Activated T-helper 1 cell treated with anti-CD3 and anti-CD28 coated beads, Interleukin-2, amount 50 U/mL, for 16 hours (primary cell): ENCODE measurements at places on chromosomes 16 and 17.
A peak's percentile ranks its signal among the peaks of the same experiment; 100 is the strongest.

DNA sequence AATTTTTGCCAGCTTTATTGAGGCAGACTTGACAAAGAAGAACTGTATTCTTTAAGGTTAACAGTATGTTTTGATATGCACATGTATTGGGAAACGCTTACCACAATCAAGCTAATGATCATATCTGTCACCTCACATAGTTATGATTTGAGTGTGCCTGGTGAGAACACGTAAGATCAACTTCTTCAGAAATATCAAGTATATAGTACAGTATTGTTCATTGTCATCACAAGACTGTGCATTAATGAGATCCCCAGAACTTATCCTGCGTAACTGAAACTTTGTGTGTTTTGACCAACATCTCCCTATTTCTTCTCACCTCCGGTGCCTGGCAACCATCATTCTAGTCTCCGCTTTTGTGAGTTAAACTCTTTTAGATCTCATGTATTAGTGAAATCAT is 756.4 kb upstream of the EEF2KMT start:
- no peak for DNase-seq

- DNase-seq: no peak
Measured at GRCh38 chr17:6642592-6642991, 1.7 kb downstream of the TXNDC17 start.

- no peak for DNase-seq
Measured at GRCh38 chr17:17191346-17191792, 14.8 kb downstream of the PLD6 start.

DNA sequence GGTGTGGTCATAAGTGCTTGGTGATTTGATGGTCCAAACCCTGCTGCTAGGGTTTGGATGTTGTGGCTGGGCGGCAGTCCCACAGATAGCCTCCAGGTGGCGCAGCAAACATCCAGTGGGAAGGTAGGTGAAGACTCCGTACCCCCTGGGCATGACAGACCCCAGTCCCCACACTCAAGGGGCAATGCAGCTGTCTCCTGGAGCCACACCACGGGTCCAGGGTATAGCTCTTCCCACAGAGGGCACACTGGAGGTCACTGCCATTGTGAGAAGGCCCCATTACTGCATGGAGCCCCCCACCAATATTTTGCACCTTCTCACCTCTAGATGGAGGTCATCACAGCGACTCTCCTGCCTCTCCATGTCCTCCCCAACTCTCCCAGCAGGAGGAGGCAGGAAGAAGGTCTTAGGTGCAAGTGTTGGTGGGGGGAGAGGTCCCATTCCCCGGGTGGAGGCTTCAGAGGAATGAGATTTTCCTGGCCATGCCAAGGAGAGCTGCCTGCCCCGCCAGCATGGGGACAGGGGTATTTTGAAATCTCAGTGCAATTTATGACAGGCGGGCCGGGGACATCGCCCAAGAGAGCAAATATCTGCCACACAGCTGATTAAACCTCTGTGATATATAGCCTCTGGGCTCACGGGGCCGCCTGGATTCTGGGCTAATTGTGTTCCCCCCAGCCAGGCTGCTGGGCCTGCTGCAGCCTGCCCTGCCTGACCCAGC is 17.1 kb upstream of the C17orf113 start:
- DNase-seq: peak; percentile 62
